ENCODE measurements at places on chromosomes 3 and 15. TPM values are rescaled to one million over a fixed set of nuclear protein-coding genes. Genes with fewer than 3 reads are reported as not detected.

Gene CPLX3
- not detected for total RNA-seq

Gene FOXL2NB
- 1.2 TPM for total RNA-seq

Gene CLDN11
- 0.14 TPM for total RNA-seq

Gene MYL3
- not detected for total RNA-seq

Gene TRPM1
- not detected for total RNA-seq

Gene CYP1A1
- total RNA-seq: 2.0 TPM

Gene SKOR1
- total RNA-seq: 0.03 TPM

Gene ADGRG7
- total RNA-seq: not detected

Gene BTLA
- not detected for total RNA-seq

Gene SYNPR
- not detected for total RNA-seq

Gene PRKAR2A
- 18.3 TPM for total RNA-seq

Gene CCDC54
- total RNA-seq: not detected

Gene CYP8B1
- total RNA-seq: not detected

Gene SEMA5B
- 0.29 TPM for total RNA-seq

Gene KBTBD8
- total RNA-seq: 0.45 TPM

Gene CACNA1D
- 1.2 TPM for total RNA-seq

Gene VPS18
- total RNA-seq: 22.9 TPM

Gene PLA2G4B
- total RNA-seq: 1.8 TPM

Gene LIPC
- total RNA-seq: not detected

Gene BSN
- total RNA-seq: 0.13 TPM

Gene TM4SF4
- total RNA-seq: 30.7 TPM

Gene ATP10A
- total RNA-seq: 7.0 TPM

Gene BNC1
- 0.52 TPM for total RNA-seq

Gene SPATA12
- total RNA-seq: 0.44 TPM

Gene GABRR3
- not detected for total RNA-seq

Gene MCTP2
- total RNA-seq: not detected

Gene ANKUB1
- total RNA-seq: not detected

Gene IQCF5
- total RNA-seq: not detected

Gene EOMES
- 2.1 TPM for total RNA-seq

Gene EAF2
- 2.2 TPM for total RNA-seq

Gene IL17RD
- total RNA-seq: 0.47 TPM

Gene WWTR1
- total RNA-seq: 105 TPM

Gene STRA6
- total RNA-seq: 63.6 TPM

Gene ROPN1
- total RNA-seq: not detected

Gene EDEM1
- 18.4 TPM for total RNA-seq

Gene SENP8
- total RNA-seq: 1.3 TPM

Gene DPPA2
- not detected for total RNA-seq

Gene IMPG2
- not detected for total RNA-seq

Gene CPNE9
- total RNA-seq: not detected

Gene P3H2
- total RNA-seq: 44.6 TPM

Gene THBS1
- 33.6 TPM for total RNA-seq

Gene PLAAT1
- total RNA-seq: not detected

Gene DISP2
- total RNA-seq: 1.3 TPM

Gene NLGN1
- total RNA-seq: not detected

Gene DZIP3
- total RNA-seq: 4.6 TPM

Gene C3orf18
- 2.6 TPM for total RNA-seq

Gene DUOX1
- not detected for total RNA-seq

Gene SLC28A1
- total RNA-seq: 0.05 TPM

Gene CPEB1
- total RNA-seq: 4.0 TPM

Gene NR2F2
- 27.1 TPM for total RNA-seq

Gene NR2E3
- 0.38 TPM for total RNA-seq

Gene ATP13A5
- not detected for total RNA-seq

Gene DAPK2
- total RNA-seq: 2.4 TPM

Gene GRM7
- not detected for total RNA-seq

Gene DUOX2
- total RNA-seq: 0.02 TPM

Gene EFHB
- total RNA-seq: 0.41 TPM

Gene MELTF
- 51.7 TPM for total RNA-seq

All from A549 treated with CpdA at 1 μM for 4 hours (cell line).